CD4-positive, alpha-beta T cell treated with Interleukin-2 at 100 ng/mL for 4 hours (primary cell): ENCODE measurements at places on chromosomes 6 and 20.

- no peak for DNase-seq
Measured at GRCh38 chr20:18511571-18511970, 3.8 kb downstream of the SEC23B start.

GRCh38 chr20:49899541-49900383 lies 15.6 kb downstream of the SPATA2 start:
- no peak for DNase-seq

DNA sequence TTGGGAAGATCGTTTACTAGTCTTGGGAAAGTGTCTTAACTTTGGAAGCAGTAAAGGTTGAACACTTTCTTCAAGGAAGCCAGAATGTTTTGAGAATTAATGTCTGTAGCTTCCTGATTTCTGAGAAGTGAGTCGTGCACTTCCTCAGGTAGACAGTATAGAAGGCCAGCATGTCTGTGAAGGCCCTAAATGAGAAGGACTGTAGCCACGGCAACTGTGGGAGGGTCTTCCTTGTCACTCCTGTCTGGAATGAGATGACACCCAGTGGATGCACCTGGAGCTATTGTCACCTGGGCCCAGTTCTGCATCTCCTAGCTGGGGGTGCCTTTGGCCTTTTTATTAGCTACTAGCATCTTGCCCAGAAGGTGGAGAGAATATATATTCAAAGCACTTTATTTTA lies 8.8 kb downstream of the STX16 start:
- DNase-seq: peak; percentile 59

- DNase-seq: no peak
Measured at GRCh38 chr6:138227316-138227781, 9.1 kb upstream of the PBOV1 start.

GRCh38 chr20:8362457-8362856 lies 230.4 kb downstream of the PLCB1 start:
- DNase-seq: no peak

- no peak for DNase-seq
Measured at GRCh38 chr6:150528648-150529285, 70.9 kb upstream of the PLEKHG1 start.

DNA sequence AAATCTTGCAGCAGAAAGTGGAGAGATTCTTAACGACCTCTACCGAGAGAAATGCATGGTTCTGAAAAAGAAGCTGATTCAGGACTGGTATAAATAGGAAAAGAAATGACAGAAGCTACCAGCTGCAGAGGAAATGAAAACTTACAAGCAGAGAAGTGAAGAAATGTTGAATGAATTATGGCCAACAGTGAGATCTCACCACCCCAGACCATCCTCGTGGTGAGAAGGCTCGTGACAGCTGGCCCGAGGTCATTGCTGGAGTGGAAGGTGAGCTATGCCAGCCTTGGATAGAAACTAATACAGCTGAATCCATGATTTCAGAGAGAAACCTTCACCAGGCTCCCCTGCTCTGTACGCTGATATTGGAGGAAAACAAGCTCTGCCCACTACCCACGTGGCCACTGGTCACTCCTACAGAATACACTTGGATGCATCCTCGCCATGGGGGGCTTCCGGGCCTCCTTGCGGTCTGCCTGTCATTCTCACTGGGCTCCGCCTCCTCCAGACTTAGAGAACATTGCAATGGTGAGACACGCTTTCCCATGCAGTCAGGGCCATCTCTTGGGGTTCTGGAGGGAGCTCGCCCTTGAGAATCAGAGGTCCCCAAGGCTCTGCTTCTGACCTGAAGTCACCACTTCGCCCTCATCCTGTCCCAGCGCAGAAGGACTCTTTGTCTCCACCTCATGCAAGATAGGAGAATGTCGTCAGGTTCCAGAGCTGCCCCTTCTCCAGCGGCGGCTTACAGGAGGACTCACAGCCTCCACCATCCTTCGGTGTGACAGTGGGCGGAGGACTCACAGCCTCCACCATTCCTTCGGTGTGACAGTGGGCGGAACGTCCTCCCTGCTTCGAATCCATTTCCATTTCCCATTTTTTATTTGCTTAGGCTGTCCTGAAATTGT lies 10.6 kb upstream of the TUBB2B start:
- no peak for DNase-seq

DNA sequence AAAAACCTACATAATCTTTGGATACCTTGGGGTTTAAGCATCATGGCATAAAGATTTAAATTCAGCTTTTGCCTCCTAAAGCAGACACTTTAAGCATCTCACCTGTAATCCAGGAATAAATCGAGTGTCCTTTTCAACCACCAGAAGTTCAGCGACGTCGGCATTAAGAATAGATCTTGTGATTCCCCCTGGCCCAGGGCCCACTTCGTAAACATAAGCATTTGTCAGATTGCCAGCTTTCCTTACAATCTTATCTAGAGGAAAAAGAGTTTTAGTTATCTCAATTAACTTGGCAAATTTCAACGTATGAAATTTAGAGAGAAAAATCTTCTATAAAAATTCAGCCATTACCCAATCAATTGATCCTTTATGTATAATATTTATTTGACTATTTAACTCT lies 3.2 kb downstream of the TFB1M start:
- no peak for DNase-seq

GRCh38 chr6:29553268-29554057 lies 6.1 kb downstream of the UBD start:
- no peak for DNase-seq

DNA sequence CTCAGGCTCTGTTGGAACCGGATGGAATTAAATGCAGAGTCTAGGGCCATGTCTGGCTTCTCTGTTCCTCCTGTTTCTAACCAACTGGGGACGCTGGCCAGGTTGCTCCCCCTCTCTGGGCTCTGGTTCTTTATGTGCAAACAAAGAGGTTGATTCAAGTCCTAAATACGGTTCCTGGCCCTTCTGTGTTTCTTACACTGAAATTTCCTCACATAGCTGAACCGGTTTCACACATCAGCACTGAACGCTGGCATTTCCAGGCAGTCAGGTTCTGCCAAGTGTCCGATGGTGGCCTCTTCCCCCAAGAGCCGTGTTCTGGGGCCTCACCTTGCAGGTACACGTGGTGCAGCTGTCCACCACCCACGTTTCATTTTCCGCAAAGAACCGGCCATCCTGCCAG lies 13.5 kb downstream of the THBS2 start:
- DNase-seq: no peak

DNA sequence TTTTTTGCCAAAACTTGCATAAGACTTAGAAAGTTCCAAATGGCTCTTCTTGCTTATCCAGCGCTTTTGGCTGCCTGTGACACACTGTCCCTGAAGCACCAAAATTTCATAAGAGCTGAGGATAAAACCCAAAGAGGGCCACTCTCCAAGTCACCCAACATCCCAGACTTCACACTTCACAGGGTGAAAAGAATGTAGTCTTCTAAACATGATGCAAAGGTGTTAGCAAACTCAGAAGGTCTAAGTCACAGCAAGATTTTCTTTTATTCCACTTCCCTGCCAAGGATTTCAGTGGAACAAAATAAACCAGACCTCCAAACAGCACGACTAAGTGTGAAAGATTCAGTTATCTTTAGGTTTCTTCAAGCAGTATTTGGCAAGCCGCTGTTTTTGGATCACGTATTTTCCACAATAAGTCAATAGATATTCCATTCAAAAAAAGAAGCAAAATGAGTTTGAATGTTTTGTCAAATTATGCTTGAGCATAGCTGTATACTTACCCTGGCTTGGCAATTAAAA lies 44.6 kb upstream of the CD93 start:
- no peak for DNase-seq

GRCh38 chr6:156875062-156875461 lies 97.9 kb downstream of the ARID1B start:
- no peak for DNase-seq

DNA sequence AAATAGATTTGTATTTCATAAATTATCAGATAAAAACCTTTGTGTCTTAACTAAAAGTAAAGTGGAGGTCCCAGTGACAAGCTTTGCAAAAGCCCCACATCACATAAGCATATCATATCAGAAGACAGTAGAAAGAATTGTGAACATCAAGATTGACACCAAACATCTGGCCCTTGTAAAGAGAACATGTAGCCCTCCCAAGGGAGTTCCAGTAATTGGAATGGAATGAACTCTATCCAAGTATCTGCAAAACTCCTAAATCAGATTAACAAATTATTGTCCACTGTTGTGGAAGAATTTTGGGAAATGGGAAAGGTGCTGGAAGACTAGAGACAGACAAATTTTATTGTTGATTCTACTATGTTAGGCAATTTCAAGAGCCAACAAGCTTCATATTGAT lies 268.8 kb downstream of the KCNQ5 start:
- no peak for DNase-seq

GRCh38 chr6:33716890-33717632 lies 5.6 kb upstream of the UQCC2 start:
- no peak for DNase-seq

- no peak for DNase-seq
Measured at GRCh38 chr6:150208611-150209352, 65.9 kb downstream of the PPP1R14C start.

DNA sequence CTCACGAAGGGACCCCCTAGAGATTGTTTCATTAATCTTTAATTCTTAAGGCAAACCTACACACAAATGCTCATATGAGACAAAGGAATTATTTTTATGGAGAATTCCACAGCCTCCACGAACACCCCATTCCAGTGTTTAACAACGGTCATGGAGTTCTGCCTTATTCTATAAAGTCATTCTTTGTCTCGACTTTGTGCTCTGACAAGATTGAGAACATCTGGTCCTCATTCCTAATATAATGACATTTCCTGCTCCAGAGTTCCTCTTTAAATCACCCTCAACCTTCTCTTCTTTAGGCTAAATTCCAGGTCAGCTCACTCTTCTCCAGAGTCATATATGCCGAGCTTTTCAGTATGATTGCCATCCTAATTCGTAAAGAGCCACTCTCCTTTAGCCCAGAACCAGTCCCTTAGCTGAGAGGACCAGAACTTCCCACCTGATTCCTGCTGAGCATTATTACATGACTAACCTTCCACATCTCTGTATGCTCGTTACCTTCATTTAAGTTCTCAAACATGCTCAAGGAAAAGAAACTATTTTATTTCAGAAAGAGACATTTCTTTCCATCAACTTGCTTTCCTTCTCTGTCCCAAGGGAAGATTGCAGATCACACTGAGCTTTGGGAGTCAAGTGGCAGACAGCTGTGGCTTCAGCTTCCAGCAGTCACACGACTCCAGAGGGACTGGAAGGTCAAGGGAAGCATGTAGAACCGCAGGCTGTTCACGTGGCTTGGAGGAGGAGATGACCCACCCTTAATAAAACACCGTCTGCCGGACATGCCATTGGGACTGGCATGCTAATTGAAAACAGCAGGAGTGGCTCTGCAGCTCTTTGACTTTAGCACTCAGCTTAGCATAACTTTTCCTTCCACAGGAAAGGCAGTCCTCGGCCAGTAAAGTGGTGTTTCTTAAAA lies 467.1 kb upstream of the HSF2 start:
- no peak for DNase-seq

DNA sequence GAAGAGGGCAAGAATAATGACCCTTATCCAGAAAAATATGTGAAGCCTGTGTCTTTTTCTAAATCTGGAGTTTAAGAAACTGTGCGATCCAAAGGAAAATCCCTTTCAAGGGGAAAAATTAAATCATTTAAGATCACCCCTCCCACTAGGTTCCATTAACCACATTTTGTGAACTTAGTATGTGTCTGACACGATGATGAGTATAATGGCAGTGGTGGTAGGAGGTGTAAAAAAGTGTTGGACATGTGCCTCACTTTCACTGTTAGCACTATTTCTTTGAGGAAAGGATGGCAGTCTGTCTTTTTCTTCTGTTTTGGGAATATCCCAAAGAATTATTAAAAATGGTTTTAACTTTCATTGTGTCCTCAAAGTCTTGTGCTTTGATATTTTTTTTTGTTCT lies 392.3 kb upstream of the CITED2 start:
- DNase-seq: no peak
